NCI-H69 (cell line): ENCODE measurements at places on chromosomes 3 and 15.

DNA sequence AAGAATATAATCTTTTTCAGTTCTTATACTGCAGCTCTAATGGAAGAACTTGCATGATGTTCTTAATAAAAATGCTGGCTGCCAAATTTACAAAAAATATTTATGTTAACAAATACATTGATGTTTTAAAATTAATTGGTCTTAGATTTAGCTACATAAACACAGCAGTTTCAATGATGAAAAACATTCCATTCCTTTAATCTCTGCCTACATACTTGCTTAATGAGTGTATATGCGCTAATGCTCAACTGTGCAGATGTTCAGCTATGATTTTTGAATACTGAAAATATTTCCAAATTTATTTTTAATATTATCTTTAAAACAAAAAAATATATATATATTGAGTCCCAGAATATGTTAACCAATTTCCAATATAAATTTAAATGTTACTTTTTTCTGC is 867.4 kb downstream of the ROBO1 start:
- no peak for DNase-seq

DNA sequence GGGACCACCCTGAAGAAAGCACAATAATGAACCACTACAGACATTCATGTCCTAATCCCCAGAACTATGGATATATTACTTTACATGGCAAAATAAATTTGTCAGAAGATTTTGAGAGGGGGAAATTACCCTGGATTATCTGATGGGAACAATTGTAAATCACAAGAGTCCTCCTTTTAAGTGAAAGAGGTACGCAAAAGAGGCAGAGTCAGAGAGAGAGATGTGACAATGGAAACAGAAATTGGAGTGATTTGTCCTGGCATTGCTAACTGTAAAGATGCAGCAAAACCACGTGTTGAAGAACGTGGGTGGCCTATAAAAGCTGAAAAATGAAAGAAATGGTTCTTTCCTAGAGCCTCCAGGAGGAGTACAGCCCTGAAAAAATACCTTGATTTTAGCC is 1121.4 kb upstream of the ALCAM start:
- no peak for DNase-seq

GRCh38 chr3:143830786-143831185 is 17.5 kb downstream of the SLC9A9 start:
- no peak for DNase-seq

DNA sequence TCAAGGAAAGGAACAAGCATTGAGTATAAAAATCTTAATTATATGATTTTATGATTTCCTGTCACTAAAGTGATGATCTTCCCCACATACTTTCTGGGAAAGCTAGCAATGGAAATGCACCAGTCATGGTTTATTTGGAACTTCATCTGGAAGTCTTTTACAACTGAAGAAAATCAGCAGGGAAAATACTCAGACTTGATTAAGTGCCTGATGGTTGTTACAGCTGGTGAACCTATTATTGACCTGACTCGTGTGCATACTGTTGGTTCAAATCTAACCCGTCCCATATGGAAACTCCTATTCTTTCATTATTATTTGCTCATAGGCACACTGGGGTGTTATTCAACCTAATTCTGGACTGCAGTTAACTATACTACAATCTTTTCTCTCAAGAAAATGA is 701.8 kb upstream of the CCDC54 start:
- DNase-seq = no peak

GRCh38 chr3:190586631-190587011 is 72.7 kb downstream of the IL1RAP start:
- DNase-seq = no peak

DNA sequence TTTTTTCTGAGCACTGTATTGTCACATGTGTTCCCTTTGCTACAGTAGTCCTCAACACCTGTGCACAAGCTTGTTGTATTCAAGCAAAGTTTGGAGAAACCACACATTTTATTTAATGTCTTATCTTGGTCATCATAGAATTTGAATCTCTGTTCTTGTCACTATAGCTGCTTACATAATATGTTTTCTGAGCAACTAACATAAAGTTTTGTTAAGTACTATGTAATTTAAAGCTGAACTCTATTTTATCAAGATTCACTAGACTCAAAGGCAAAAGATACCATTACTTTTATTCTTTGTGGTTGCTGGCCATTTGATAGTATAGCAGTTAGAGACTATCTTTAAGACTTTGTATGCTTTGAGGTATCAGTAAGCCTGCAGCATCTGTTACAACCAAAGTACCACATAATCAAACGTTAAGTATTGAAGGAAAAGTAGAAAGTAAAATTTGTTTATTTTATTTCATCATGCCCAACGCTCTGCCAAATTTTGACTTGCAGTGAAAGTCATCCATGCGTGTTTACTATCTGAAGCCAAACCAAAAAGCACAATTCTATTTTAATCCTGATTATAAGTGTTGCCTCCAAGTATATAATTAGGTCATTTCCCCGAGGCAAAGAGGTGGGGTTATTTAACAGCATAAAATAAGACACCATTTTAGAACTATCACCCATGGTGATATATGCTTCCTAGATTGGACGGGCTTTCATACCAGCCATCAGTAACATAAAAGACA is 10.3 kb upstream of the ABHD10 start:
- peak; percentile 93 for DNase-seq

GRCh38 chr15:92025706-92026270 is 172.3 kb downstream of the SLCO3A1 start:
- DNase-seq = peak; percentile 31

GRCh38 chr15:39345176-39345575 is 235.7 kb upstream of the THBS1 start:
- DNase-seq = no peak

GRCh38 chr15:70609889-70610288 is 153.5 kb downstream of the UACA start:
- no peak for DNase-seq

DNA sequence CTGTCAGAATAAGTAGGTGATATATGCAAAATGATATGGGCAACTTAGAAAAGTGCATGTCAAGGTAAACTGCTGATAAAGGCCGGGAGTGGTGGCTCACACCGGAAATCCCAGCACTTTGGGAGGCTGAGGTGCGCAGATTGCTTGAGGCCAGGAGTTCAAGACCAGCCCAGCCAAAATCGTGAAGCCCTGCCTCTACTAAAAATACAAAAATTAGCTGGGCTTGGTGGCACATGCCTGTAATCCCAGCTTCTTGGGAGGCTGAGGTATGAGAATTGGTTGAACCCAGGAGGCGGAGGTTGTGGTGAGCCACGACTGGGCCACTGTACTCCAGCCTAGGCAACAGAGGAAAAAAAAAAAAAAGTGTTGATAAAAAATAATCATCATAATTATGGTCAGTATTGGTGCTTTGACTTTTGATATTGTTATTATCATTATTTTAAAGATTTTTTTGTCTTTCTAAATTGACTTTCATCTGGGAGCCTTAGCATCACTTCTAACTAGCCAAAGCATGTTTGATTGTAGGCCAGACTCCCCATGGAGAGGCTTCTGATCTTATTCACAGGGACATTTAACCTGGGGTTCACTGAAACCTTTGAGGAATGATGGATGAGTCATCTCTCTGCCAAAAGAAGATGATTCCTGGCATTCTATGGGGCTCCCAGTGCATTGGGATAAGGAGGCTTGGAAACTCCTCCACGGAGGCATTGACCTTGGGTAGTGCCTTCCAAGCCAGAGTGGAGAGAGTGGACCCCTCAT is 5.6 kb downstream of the ZBTB38 start:
- peak; percentile 13 for DNase-seq

DNA sequence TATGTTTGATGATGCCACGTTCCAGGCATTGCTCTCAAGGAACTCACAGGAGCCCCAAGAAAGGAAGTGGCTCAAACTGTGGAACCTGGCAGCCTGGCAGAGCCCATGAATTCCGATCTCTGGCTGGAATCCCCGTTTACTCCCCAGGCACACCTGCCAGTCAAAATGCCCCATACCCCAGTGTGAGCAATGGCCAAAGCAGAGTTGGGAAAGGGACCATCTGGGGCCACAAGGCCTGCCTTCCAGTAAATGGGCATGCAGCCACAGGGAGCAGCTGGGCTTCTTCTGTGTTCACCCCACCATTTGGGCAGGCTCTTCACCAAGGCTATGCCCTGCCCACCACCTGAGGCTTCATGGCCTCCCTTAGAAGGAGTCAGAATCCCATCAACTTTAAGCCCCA is 257.0 kb upstream of the GOLGA6L4 start:
- DNase-seq = no peak

- no peak for DNase-seq
Observed at GRCh38 chr3:135917076-135917475, 48.5 kb upstream of the PPP2R3A start.

- no peak for DNase-seq
Observed at GRCh38 chr15:29039466-29040369, 153.9 kb downstream of the APBA2 start.

DNA sequence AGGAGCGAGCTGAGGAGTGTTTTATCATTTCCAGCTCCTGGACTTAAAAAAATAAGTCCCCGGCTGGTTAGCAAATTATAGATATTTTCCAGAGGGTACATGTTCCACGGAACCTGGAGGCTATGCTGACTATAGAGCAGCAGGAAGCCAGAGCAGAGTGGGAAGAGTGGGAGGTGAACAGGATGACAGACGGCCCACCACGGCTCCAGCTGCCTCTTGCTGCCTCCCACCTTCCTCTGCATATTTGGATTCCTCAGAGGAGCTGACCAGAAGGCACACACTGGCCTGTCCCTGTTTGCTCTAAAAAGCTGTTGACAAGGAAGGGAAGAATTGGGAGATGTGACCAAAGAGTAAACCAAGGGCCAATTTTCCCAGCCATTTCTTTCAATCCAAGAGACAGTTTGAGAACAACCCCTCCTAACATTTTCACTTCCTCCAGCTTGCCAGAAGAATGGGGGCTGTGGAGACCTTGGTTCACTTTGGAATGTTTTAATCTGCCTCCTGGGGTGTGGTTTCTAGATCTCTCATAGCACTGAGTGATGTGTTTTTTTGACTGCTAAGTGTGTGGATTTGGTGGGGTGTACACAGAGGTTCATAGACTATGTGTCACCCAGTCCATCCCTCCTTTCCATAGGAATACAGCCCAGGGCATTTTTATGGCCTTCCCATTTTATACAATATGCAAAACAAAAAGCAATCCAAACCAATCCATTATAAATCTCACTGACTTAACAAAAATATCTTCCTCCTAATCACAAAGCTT is 36.8 kb downstream of the HGD start:
- DNase-seq = peak; percentile 6

- peak; percentile 78 for DNase-seq
Observed at GRCh38 chr15:27725731-27726130, 373.4 kb downstream of the OCA2 start.

- DNase-seq = no peak
Observed at GRCh38 chr3:148642616-148643015, 55.1 kb upstream of the AGTR1 start.

DNA sequence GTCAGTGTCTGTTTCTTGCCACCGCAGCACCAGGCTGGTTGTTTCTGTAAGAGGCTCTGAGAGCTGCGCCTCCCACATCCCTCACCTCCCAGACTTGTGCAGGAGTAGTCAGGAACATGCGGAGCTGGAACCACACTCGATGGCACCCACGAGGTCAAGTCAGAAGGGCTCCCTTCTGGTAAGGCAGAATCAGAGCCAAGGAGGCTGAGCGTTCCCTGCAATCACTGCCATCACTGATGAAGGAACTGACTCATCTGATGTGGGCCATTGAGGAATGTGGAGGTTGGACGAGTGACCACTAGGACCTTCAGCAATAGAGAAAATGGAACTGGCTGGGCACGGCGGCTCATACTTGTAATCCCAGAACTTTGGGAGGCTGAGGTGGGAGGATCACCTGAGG is 35.7 kb upstream of the BLM start:
- no peak for DNase-seq

- DNase-seq = no peak
Observed at GRCh38 chr3:57919987-57920386, 88.2 kb upstream of the FLNB start.

GRCh38 chr15:60389261-60390077 is 8.3 kb downstream of the ANXA2 start:
- no peak for DNase-seq

DNA sequence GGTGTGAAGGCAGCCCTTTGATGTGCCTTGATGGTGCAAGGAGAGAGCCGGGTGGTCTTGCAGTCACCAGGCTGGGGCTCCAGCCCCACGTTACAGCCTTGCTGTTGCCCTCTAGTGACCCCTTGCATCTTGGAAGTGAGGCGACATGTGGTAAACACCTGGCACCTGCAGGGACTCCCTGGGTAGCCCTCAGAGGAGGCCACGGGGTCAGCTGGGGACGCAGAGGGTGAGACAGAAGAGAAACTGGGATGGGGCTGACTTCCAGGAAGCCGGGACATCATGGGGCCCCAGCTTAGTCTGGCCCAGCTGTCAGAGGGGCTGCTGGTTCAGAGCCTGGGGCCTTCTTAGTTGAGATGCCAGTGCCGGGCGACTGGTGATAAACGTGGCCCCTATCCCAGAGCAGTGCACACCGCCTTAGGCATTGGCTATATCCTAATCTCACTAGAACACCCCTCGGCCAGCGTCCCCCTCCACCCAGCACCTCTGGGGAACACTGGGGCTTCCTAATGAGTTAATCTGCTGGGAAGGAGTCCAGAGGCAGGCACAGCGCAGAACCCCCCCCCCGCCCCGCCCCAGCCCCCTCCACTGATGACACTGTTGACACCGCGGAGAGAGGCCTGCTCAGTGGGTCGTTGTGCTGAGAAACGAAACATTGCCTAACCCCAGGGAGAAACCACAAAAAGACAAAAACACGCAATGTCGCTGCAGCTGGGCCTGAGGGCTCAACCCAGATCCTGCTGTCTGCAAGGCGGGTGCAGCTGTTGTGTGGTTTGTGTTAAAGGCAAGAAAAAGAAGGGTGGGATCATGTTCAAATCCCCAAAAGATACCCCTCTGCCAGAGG is 60.5 kb upstream of the KLF13 start:
- peak; percentile 44 for DNase-seq

DNA sequence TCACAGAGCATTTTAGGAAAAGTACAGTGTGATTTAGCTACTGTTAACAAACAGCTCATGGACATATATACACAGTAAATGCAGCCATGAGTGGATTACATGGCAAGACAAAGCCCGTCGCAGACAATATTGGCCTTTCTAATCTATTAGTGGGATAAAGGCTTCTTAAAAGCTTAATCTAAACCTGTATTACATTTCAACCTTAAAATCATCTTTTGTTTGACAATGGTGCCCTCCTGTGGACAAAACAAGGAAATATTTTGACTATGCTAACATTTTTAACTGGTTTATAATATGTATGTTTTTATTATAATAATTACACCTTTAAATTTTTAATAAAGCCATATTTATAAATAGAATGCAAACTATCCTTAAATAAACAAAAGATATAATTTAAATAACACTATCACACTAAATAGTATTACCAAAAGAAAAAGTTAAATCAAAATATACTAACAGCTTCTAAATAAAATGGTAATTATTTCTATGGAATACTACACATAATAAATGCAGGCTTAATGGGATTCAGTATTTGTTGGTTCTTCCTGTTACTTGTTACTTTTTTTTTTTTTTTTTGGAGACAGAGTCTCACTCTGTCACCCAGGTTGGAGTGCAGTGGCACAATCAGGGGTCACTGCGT is 38.6 kb downstream of the TAFA4 start:
- peak; percentile 52 for DNase-seq
